Sigmoid colon (tissue), 7 donors: ENCODE measurements at places on chromosomes 11 and 22. TPM values are rescaled to one million over a fixed set of nuclear protein-coding genes. Genes with fewer than 3 reads are reported as not detected.

TRIM49 gene
- total RNA-seq = not detected

MIOX gene
- not detected for total RNA-seq

AQP11 gene
- total RNA-seq = not detected

C11orf16 gene
- not detected for total RNA-seq

GRCh38 chr11:67572747-67573419 lies 10.7 kb upstream of the GSTP1 start:
- peak; percentile 82 for DNase-seq

DNA sequence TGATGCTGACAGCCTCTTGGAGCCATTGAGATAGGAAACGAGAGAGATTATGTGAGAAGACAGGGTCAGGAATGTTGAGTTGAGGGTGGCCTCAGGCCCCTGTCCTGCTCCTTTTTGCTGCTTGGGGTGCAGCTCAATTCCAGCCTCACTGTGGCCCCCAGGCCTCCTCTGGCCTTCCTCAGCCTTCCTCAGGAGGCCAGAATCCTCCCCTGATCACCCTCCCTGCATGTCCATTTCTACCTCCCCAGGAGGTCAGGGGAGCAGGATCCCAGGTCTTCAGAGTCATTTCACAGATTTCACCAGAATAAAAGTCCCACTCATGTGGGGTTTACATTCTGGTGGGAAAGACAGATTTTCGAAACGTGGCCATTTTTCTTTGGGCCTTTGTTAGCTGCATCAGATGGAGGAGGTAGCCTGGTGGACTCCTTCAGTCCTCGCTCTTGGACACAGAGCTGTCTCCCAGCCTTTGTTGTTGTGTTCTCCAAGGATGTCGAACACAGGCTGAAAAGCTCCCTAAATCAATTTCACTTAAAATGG lies 2.2 kb upstream of the KCNQ1OT1 start:
- DNase-seq = peak; percentile 32

DNA sequence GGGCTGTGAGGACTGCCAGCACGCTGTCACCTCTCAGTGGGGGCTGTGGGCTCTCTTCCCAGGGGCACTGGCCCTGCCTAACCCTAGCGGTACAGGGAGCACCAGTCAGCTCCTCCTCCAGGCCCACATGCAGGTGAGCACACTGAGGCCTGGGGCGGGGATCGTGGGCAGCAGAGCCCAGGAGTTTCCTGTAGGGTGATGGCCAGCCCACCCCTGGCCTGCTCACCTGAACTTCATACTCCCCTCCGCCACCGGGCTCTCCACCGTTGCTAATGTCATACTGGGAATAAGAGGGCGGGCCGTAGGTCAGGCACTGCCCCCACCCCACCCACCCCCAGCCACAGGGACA lies 10.0 kb upstream of the TREH start:
- no peak for DNase-seq

GRCh38 chr22:30027791-30028190 lies 52.5 kb upstream of the HORMAD2 start:
- DNase-seq = no peak

DNA sequence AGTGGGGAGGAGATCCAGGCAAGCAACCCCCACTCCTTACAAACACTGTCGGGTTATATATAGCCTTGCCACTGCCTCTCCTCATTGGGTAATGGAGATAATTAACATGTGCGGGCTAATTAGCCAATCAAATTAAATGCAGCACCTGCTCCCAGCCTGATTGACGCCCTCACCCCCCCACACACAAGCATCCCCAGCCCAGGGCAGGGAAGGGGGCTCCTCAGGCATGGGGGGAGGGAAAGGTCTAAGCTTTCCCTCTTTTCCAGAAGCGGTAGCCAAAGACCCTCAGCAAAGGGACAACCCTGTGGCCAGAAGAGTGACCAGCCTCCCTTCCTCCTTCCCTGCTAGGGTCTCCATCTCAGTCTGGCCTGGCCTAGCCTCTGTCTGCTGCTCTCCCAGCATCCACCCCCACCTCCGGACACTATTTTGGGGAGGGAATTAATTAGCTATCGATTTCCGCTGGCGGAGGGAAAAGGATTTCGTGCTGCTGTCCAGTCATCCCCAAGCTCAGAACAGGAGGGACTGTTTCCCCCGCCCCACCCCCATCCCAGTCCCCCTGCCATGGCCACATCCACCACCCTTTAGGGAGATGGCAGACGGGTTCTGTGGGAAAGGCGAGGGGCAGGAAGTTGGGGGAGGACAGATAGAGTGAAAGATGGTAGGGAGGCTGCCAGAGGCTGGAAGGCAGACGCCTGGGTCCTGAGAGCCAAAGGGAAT lies 7.1 kb downstream of the NRXN2 start:
- no peak for DNase-seq

- no peak for DNase-seq
Measured at GRCh38 chr11:17613428-17613962, 66.4 kb downstream of the OTOG start.

DNA sequence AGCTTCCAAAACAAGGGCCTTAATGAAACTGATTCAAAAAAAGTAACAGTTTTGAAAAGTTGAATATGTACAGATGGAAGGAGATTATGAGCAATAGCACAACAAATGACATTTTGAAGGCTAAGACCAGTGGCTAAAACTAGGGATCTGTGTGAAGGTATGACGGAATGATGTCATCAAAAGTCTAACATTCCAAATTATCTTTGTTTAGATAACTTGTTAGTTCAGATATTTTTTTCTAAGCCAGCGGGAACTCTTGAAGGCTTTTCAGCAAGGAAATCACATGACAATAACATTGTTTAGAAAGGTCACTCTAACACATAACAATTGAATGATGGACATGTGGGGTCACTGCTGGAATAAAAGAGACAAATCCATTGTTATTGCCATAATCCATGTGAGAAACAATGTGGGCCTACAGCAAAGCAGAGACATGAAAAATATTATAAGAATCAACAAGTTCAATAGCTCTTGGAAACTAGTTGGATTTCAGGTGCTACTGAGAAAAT lies 260.5 kb downstream of the CASP12 start:
- no peak for DNase-seq

DNA sequence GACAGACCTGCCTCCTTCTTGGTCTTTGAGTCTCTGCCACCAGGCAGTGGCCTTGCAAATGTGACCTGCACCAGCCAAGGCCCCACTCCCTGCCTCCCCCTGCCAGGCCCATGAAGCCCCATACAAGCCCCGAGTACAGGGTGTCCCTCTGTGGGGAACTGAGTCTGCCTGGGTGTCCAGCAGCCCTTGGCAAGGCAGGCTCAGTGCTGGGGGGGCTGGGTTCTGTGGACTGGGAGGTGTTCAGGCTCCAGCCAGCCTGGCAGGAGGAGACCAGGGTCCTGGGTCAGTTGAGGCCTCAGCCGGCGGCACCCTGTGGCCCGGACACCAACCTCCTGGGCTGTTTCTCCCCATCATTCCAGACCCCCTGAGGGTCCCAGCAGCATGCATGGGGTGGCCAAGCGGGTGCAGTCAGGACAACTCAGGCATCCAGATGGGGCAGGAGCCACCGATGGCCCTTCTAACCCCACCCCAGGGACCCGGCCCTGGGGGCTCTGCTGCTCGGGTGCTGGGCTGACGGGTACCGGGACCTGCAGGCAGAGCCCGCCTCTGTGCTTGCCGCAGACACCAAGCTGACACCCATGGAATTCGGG lies 5.7 kb downstream of the MUC5AC start:
- no peak for DNase-seq

DNA sequence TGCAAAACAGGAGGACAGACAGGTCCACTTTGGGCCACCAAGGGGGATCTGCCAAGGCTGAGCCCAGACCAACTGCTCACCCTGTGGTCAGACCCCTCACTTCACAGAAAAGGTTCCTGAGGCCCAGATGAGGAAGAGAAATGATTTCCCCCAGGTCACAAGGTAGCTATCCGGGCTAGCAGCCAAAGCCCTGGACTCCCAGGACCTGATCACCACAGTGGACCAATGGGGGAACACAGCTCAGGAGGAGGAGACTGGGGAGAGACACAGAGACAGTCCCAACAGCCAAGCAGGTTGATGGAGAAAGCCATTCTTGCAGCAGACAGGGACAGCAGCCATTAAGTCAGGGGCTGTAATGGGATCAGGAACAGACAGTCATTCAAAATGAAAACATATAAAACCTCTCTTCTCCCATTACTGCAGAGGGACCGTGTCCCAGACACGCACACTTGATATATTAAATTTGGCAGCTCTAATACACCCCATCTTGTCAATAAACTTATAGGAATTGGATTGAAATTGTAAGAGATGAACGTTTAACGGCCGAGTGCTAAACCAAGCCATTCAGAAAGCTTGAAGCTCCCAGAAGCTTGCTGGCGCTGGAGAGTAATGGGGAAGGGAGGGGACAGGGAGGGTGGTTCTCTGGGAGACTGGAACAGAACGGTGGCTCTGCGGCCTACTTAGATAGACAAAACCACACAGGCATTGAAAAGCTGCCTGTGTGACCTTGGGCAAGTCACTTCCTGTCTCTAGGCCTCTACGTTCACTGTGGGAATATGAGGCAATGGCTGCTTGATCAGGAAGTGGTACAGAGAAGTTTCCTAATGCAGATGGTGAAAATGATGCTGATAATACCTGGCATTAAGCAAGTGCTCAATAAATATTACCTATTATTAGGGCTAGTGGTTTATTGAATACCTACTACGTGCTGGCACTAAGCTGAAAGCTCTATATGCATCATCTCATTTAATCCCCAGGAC lies 16.0 kb downstream of the ZMAT5 start:
- DNase-seq = no peak

DNA sequence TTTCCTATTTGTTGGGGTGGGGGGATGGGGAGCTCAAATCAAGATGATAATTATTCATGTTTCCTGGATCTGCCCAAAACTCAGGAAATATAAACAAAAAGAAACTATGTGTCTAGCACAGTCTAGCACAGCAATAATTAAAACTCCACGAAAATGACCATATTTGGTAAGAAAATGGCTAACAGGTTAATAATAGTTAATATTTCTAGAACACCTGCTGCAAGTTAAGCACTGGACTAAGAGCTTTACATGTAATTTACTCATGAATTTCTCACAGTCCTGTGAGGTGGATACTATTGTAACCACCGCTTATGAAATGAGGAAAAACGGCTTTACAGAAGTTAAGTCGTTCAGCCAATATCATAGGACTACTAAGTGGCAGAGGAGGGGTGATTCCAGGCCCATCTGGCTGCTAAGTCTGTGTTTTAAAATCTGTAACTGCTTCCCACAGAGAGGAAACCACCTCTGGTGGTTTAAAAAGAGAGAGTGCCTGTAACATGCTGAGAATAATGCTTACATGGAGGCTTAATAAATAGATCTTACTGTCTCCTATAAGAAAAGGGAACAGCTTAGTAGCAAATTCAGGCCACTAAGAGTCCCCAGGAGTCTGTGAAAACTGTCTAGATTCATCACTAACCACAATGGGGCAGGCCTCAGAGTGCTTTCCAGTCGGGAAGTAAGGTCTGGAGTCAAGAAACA lies 11.0 kb upstream of the AMOTL1 start:
- no peak for DNase-seq

DNA sequence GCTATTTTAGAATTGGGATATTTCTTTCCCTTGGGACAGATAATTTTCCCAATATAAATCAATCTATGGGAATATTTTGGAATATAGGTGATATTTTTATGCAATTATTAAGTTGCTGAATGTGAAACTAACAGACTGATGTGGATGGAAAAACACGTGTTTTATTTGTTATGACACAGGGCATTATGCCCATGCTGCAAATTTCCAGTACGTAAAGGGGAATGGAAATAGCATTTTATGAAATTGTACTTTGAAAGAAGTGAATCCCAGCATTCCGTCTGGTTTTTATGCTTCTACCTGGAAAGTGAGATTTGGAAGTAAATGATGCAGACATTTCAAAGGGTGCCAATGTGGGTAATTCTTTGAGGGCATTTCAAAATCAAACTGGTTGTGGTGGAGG lies 142.7 kb downstream of the PARVA start:
- no peak for DNase-seq

GRCh38 chr11:127105593-127106541 lies 105.3 kb upstream of the KIRREL3 start:
- DNase-seq = no peak

DNA sequence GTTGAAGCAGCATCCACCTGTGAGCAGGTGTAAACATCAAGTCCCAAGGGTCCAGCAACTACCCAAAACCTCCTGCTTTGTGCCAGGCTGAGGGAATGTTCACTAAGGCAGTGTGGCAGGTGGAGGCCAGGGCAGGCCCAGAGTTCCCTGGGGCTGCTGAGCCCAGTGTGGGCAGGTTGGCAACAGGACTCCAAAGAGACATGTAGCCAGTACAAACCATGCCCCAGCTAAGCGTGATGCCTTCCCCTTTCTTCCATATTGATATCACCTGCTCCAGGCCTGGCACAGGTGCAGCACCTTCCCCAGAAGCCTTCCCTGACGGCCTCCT lies 30.0 kb upstream of the SCUBE2 start:
- no peak for DNase-seq

DNA sequence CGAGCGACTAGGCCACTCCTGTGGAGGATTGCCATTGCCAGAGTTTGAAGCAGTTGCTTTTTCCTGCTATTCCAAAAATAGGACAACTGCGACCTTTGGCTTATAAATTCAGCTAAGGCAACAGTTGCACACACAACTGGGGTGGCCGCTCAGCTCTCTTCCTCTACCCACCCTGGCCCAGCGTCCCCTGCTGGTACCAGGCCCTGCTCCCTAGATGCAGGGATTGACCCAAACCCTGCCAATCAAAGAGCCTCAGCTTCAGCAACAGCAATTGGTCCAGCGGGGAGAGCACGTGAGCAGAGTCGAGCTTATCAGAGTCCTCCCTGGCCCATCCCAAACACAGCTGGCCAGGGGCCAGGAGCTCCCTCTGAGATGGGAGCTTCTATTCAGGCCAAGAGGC lies 22.0 kb upstream of the CABP2 start:
- DNase-seq = no peak

DNA sequence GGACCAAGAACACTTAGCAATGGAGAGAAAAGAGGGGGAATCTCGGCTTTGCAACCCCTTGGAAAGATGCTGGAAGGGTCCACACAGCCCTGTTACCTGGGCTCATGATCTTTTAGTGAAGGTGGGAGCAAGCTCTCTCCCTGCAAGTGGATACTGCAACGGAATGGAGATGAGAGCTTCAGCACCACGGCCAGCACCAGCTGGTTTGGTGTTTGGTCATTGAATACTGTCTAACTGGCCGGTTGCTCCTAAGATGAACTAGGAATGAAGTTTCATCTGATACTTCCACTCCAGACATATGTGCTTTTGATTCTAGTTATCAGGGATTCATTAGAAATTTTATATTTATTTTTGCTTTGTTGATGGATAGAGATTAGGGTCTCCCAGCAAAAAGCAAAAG lies 16.3 kb downstream of the HTR3A start:
- DNase-seq = no peak

GRCh38 chr11:45884596-45885185 lies 760 bp upstream of the MAPK8IP1 start:
- DNase-seq = no peak
